Transverse colon (tissue), 4 donors: ENCODE measurements at places on chromosomes 3 and 15. TPM values are rescaled to one million over a fixed set of nuclear protein-coding genes. Genes with fewer than 3 reads are reported as not detected.
A peak's percentile ranks its signal among the peaks of the same experiment; 100 is the strongest.

GRCh38 chr15:43376017-43376705, 5.3 kb downstream of the TUBGCP4 start:
- peak; percentile 17 for DNase-seq

Gene CLDN11
- total RNA-seq, result 13.5 TPM

GRCh38 chr3:40876009-40876408, 323.3 kb upstream of the CTNNB1 start:
- no peak for DNase-seq

Gene SPATA16
- total RNA-seq, result not detected

Gene SLC22A14
- not detected for total RNA-seq

DNA sequence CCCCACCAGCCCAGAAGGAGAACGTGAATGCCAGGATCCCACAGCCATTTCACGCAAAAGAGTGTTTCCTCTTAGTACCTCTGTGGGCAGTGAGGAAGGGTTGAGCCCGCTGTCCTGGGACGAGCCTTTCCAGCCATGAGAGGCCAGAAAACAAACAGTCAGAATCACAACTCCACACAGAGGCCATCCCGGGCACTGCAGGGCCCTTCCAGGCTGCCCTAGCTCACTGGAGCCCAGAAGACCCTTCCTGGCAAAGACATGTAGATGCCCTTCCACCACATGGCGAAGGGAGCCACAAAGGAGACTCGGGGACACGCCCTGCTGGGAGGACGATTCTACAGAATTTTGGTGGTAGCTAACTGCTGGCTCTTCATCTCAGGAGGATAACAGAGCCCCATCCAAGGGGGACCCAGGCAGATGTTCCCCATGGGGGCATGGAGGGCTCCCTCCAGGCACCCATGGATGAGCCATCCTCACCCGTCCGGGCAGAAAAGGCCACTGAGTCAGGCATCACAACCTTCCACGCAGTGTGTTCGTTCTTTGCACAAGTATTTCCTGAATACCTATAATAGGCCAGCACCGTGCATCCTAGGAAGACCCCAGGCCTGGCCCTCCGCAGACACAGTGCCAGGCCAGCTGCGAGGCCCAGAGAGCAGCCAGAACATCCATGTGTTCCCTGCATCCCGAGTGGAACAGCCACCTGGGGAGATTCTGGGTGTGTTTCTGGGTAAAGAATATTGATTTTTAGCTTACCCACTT, 47.2 kb downstream of the SLC12A8 start:
- no peak for DNase-seq

Gene VIPR1
- 259 TPM for total RNA-seq
